Stimulated activated CD8-positive, alpha-beta memory T cell treated with anti-CD3 and anti-CD28 coated beads, Interleukin-7, amount 100 ng/mL, for 1 hour (primary cell): ENCODE measurements at places on chromosomes 5 and 9.

DNA sequence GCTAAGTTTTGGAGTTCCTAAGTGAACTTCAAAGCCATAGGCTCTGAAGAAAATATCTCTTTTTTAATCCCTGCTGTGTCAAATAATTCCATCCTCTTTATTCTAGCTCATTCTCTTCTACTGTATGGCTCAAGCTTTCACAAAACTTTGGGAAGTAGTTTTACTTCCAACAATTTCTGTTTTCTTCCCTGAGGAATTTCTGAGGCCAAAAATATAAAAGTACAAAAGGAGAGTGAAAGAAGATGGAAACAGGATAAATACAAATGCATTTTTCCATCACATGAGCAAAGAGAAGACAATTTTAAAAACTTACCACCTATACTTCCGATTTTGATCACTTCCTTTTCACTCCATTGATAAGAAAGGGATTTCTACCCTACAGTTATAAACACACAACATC lies 585.7 kb upstream of the DAB2 start:
- DNase-seq, result no peak

DNA sequence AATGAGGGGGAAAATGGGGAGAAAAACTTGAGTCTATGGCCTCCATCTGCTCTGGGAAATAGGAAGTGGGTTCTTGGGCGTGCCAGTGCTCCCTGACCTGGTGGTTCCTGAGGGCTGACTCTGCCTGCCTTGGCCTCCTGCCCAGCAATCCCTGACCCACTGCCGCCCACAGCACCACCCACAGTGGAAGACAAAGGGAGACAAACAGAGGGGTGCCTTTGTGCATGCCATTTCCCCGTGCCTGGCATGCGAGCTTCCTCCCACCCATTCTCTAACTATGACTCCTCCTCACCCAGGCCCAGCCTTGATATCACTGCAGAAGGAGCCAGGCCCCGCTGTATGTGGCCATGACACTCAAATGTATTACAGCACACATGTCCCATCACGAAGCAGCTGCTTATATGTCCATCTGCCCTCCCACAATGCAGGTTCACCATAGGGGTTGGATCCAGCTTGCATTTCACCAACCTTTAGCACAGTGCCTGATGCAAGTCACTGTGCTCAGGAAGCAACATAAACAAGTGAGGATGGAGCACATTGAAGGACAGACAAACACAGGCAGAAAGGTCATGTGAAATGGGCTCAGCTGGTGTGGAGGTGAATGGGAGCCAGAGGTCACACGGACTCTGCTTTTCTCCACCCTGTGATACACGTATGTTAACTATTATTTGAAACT lies 84.4 kb downstream of the ADRB2 start:
- DNase-seq, result no peak

DNA sequence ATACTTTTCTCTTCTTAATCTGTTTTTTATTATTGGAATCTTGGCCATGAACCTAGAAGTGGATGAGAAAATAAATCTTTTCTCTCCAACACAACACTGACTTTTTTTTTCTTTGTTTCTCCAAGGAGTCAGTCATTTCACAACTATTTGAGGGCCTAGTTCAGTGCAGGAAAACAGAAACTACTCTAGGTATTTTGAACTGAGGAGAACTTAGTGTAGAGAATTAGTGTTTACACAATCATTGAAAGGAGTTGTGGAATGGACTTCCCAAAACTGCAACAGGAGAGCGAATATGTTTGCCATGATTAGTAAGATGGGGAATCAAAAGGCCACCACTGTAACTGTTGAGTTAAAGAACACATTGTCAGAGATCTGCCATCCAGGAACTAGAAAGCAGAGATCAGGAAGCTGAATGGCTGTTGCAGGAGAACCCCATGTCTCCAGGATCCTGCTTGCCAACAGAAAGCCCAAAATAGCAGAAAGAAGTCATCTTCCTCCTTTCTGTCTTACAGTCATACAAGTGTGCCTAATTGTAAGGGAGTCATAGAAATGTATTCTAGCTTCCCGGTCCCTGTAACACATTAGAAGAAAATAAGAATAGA lies 20.3 kb upstream of the PCDH1 start:
- DNase-seq, result no peak

- no peak for DNase-seq
Observed at GRCh38 chr9:129561594-129562281, 59.2 kb downstream of the C9orf50 start.

- DNase-seq, result no peak
Observed at GRCh38 chr5:37211661-37212060, 37.5 kb downstream of the CPLANE1 start.

- DNase-seq, result no peak
Observed at GRCh38 chr5:147753765-147754164, 28.8 kb downstream of the JAKMIP2 start.

GRCh38 chr5:138448481-138449398 lies 9.9 kb downstream of the REEP2 start:
- DNase-seq, result no peak

DNA sequence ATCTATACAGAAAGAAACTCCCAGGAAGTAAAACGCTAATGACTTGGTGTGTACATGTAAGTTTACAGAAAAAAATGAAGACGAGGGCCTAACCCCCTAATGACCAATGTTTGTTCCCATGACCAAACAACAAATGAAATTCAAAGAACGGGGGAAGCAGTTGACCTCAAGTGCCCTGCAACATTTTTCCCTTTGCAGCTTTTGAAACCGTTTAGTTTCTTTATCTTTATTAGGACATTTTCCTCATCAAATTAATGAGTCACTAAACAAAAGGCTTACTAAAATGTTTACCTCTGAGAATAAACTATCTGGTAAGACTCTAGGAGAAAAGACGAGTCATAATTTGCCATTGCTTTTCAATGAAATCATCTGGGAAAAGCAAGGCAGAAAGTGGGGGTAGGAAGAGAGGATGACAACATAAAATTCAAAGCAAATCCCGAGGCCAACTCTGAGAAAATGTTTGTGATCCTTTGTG lies 57.4 kb downstream of the LHFPL2 start:
- no peak for DNase-seq

- DNase-seq, result no peak
Observed at GRCh38 chr5:83522446-83522845, 50.9 kb downstream of the VCAN start.

DNA sequence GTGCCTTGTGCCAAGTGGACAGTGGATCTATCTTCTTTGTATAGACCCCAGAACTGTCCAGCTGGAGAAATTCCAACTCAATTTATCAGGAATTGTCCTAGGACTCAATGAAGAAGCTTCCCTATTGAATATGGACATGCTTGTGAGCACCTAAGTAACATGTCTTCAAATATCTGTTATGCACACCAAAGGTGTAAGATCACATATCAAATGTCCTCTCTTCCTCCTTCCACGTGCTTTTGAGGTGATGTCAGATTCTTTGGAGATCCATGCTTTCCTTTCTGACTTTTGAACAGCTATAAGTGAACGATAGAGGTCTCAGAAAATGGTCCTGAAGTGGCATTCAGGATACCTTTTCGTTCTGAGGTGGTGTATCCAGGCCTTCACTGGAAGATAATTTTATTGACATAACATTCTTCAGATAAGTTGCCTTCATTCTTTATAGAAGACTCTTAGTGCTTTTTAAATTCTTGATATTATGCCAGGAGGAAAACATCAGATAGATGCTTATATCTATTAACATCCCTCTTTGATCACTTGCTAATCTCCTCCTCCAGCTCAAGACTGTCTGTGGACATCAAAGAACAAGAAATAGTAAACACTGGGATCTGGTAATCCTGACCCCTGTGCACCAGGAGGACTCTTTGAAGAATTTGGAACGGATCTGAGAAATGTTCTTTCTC lies 246.4 kb downstream of the SMARCA2 start:
- no peak for DNase-seq

GRCh38 chr9:107466826-107467225 lies 22.7 kb downstream of the KLF4 start:
- no peak for DNase-seq

GRCh38 chr9:130448035-130448624 lies 3.4 kb downstream of the ASS1 start:
- DNase-seq, result no peak

GRCh38 chr5:137731176-137731575 lies 4.7 kb downstream of the KLHL3 start:
- DNase-seq, result no peak

DNA sequence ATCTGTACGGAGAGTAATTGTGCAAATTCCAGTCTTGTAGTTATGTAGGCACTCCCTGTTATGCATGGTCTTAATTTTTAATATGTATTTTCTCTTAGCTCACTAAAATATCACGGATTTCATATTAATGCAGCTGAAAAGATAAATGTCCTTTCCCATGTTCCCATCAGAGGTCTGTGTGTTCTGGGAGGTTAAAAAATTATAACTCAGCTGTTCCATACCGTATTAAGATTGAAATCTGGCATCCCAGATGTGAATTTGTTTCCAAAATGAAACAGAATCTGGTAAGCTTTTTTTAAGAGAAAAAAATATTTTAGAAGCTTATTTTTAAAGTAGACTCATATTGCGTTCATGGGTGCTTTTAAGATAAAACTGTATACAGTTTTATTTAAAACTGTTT lies 44.3 kb downstream of the SEMA6A start:
- DNase-seq, result no peak

- no peak for DNase-seq
Observed at GRCh38 chr5:21199087-21199486, 1211.1 kb upstream of the CDH18 start.

DNA sequence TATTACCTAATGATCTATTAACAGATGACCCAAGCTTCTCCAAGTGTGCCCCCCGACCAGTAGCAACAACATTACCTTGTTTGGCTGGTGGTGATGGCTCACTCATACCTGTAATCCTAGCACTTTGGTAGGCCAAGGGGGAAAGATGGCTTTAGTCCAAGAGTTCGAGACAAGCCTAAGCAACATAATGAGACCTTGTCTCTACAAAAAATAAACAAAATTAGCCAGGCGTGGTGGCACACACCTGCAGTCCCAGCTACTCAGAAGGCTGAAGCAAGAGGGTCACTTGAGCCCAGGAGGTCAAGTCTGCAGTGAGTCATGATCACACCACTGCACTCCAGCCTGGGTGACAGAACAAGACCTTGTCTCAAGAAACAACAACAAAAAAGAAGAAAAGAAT lies 62.9 kb downstream of the GCNT1 start:
- no peak for DNase-seq

DNA sequence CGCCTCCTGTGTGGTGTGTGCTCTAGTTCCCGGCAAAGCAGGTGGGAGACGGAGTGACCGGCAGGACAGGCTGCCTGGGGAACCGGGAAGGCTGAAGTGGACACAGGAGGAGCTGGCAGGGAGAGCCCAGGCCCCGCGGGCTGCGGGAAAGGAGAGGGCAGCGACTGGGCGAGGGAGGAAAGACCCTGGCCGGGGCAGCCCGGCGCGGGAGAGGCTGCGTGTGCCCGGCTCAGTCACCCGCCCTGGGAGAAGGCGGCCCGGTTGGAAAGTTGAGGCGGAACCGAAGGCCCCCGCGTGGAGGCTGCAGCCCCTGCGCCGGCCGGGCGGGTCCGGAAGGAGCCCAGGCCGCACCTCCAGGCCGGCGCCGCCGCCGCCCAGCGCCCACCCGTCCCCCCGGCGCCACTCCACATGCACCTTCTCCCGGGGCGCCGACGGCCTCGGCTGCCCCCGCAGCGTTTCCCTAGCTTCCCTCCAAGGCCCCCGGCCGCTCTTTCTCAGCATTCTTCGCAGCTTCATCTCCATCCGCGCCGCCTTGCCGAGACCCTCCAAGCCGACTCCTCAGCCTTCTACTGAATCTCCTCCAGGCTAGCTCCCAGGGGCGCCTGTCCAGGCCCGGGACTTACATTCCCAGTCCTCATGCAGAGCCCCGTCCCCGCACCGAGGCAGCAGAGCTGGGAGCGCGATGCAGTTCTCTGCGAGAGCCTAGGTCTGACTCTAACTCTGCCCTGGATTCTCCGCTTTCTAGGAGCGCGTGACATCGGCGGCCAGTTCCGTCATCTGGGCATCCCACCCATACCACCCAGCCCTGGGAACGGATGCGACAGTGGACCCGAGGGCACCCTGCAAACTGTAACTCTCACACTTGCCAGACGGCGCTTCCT lies 152.0 kb downstream of the ERCC6L2 start:
- DNase-seq, result no peak

DNA sequence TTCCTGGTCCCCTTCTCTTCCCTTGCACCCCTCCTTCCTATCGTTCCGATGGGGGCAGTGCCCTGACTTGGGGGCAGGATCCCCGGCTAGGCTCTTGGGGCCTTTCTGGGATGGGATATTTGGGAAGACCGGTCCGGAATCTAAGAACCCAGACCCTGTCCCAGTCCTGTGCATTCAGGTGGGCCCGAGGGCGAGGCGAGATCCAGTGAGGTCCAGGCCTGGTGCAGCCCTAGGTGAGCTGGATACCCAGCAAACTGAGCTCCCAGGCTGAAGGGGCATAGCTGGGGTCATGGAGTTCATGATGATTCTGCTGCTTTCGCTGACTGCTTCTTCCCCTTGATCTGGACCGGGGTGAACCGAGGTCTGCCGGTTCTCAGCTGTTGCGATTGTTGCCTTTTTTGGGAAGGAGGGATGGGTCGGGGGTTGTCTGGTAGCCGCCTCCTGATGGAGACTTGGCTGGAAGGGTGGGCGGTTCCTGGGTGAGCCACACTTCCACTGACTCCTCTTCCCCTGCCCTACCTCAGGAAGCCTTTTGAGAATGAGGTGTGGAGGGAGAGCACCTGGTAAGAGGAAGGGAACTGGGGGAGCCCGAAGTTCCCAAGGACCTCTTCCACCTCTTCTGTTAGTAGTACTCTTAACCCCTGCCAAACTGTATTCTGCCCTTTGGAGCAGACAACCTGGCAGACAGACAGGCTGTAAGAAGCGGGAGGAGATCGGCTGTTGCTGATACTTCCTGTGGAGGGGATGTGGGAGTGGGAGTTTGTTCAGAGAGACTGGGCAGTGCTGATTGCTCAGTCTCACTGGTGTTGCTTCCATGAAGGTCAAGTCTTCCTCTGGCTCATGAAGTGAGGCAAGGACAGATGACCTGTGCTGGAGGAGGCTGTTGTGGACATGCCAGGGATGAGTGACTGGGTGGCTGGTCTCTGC lies 1.0 kb downstream of the LRRC8A start:
- no peak for DNase-seq

DNA sequence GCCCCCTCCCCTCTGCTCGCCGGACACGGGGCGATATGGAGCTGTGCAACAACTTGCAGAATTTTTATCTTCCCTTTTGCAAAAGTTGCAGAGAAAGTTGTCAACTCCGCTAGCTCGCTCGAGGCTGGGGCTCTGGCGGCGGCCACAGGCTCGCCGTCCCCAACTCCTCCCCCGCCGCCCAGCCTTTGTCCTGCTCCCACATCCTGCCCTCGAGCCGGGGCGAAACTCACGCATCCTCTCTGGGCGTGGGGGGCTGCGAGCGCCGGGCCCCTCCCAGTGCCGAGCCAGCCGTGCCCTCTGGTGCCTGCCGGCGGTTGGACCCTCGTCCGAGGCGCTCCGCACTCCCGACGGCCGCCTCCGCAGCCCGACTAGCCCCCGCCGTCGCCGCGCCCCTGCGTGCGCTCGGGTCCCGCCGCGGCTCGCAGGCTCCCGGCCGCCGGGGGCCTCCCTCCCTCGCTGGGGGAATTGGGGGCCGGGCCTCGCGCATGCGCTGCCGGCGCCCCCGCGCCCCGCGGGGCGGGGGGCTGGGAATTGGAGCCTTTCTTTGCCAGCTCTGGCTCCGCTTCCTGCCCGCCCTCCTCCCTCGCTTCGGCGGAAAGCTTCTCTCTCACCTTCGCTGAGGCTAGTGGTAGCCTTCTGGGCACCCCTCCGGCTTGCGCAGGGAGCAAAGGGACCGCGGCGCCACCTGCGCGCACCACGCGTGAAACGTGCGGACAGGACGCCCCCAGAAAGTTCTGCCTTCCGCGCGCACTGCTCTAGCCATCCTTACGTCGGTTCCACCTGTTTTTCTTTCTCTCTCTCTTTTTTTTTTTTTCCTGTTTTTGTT lies at the start of gene CCNJL:
TSS of gene CCNJL (minus strand) at position 431 of the 826 bp plus-strand sequence. CDS start 641 bp downstream, outside the sequence.
- DNase-seq, result no peak

GRCh38 chr9:91939978-91940377 lies 10.1 kb downstream of the ROR2 start:
- no peak for DNase-seq

- no peak for DNase-seq
Observed at GRCh38 chr5:73987915-73988314, 361.9 kb downstream of the ARHGEF28 start.
